ENCODE measurements at places on chromosomes 3 and 15. TPM values are rescaled to one million over a fixed set of nuclear protein-coding genes. Genes with fewer than 3 reads are reported as not detected.

The ARL6 gene
- total RNA-seq: 12.4 TPM

DNA sequence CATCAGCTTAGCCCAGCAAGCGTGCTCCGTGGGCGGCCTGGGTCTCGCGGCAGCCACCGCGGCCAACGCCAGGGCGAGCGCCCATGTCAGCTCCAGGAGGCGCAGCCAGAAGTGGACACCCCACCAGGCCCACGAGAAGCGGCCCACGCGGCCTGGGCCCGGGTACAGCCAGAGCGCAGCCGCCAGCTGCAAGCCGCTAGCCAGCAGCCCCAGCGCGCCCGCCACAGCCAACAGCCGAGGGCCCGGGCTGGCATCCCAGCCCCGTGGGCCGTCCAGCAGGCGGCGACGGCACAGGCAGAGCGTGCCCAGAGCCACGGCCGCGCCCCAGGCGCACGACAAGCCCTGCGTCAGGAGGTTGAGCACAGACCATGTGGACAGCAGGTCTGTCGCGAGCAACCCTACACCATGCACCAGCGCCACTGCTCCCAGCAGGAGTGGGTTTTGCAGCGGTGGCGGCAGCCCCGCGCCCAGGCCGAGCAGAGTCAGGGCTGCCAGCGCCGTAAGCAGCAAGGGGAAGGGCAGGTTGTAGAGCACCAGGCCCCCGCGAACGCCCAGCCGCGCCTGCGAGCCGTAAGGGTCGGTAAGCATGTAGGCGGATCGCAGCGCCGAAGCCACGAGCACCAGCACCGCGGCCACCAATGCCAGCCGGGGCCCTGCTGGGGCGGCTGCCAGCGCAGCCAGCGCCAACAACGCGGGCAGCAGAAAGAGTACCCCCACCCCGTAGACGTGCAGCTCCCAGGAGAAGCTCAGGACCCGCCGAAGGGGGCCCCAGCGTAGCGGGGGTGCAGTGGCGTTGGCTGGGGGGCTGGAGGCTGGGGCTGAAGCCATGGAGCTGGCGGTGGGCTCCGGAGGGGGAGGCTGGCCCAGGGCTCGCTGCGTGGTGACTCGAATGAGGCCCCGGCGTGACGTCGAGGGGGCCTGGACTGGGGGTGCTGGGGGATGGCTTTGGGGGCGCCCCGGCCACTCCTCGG is 4.9 kb downstream of the PRRT3 start:
- H3K36me3 ChIP-seq: no peaks in the 10 kb centered on the region
- peak overlapping the region; percentile 55 for H3K4me3 ChIP-seq
- peaks cover 15% of the 10 kb centered on the region for H3K4me1 ChIP-seq

The RPL22L1 gene
- 41.1 TPM for total RNA-seq

DNA sequence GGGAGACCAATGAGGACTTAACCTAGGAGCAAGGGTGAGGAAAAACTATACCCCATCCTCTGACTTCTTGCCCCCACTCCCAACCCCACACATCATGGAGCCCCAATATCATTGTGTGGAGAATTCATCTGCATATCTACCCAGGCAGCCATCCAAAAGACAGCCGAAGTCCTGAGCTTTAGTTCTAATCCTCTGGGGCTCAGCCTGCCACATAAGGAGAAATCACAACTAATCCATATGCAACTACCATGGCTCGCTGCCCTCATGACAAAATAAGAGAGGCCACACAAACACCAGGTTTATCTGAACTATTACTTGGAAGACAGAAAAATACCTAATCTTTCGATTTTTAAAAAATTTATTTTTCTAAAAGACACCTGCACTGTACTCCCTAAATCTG is 17.7 kb downstream of the HEXA start:
- no peak overlapping the region for H3K4me3 ChIP-seq
- DNase-seq: no peak
- peak overlapping the region; percentile 13 for H3K27ac ChIP-seq
- H3K27me3 ChIP-seq: no peaks in the 10 kb centered on the region
- H3K36me3 ChIP-seq: peaks cover 36% of the 10 kb centered on the region

The POTEB gene
- not detected for total RNA-seq

The IL17RB gene
- 7.4 TPM for total RNA-seq

DNA sequence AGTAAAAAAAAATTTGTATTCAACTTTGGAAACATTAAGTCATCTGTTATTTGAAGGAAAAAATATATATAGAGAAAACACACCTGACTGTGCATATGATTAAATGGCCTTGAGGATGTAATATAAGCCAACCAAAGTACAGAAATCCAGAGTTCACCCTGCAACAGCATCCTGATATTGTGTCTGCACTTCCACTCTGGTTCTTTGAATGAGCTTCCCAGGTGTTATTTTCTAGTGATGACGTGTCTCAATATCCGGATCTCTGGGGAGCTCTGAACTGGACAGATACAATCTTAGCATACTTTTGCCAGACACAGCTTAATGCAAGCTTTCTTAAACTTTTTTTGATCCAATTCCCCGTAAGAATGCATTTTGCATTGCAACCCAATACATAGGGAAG is 19.5 kb upstream of the PIK3CB start:
- no peaks in the 10 kb centered on the region for H3K36me3 ChIP-seq
- no peaks in the 10 kb centered on the region for H3K27me3 ChIP-seq
- DNase-seq: no peak
- no peak overlapping the region for H3K27ac ChIP-seq
- H3K4me1 ChIP-seq: peaks cover 3% of the 10 kb centered on the region
- no peak overlapping the region for H3K4me3 ChIP-seq

GRCh38 chr15:41561777-41562145 is 2.7 kb downstream of the TYRO3 start:
- DNase-seq: no peak
- peaks cover 4% of the 10 kb centered on the region for H3K27me3 ChIP-seq
- H3K4me3 ChIP-seq: no peak overlapping the region
- H3K27ac ChIP-seq: no peak overlapping the region
- no peaks in the 10 kb centered on the region for H3K36me3 ChIP-seq

GRCh38 chr3:53261712-53262111 is 5.9 kb upstream of the TKT start:
- H3K36me3 ChIP-seq: no peaks in the 10 kb centered on the region
- H3K27me3 ChIP-seq: no peaks in the 10 kb centered on the region
- no peak for DNase-seq
- H3K27ac ChIP-seq: peak overlapping the region; percentile 80
- no peaks in the 10 kb centered on the region for H3K4me1 ChIP-seq

DNA sequence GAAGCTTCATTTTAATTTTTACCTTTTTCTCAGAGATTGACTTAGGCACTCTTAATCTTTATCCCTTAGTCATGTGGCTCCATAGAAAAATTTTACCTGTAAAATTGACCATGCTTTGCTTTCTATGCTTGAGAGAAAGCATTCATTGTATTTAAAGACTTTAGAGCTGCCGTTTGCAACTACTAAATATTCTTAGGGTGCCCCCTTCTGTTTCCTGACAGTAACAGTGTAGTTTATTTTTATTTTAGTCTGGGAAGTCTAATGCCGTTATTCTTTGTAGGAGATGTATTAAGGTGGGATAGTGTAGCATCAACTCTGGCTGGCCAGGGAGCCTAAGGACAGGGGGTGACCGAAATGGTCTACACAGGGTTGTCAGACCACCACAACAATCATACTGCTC is 84.5 kb upstream of the SYNPR start:
- no peaks in the 10 kb centered on the region for H3K27me3 ChIP-seq
- H3K27ac ChIP-seq: no peak overlapping the region
- no peaks in the 10 kb centered on the region for H3K4me1 ChIP-seq
- H3K36me3 ChIP-seq: no peaks in the 10 kb centered on the region
- H3K4me3 ChIP-seq: no peak overlapping the region
- DNase-seq: no peak
